SK-MEL-5 (cell line): ENCODE measurements at places on chromosomes 12 and 14. TPM values are rescaled to one million over a fixed set of nuclear protein-coding genes. Genes with fewer than 3 reads are reported as not detected.

IL22 gene
- not detected in 2 replicates for total RNA-seq

PTHLH gene
- 0.16 and 0.37 TPM in 2 replicates for total RNA-seq

DNA sequence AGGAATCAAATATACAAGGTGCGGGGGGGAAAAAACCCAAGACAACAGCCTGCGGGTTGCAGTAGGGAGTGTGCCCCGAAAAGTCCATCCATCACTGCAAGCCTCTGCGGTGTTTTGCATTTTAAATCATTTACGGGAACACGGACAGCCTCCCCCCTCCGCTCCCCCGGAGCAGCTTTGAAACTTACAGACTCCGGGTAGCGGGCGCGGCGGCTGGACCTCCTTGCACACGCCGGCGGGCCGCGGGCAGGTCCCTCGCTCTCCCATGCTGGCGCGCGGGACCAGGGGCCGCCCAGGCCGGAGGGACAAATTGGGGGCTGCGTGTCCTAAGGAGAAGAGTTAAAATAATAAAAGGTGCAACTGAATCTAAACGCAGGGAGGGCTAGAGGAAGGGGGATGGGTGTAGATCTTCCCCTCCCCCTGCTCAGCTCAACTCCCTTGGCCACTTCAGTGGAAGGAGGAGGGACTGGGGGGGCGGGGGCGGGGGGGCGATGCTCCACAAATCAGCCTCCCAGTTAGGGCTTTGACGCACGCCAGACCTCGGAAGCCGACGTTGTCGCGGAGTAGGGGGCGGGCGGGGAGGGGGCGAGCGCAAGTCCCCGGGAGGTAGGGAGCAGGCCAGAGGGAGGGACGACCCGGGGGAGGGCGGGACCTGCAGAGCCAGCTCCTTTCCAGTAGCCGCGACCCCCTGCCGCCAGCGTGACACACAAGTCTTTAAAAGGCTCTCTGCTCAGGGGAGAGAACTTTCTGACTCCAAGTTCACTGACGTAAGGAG, at the start of gene KCNJ8:
KCNJ8 (minus strand) TSS at position 349 of the 775 bp plus-strand sequence. CDS start 1,090 bp downstream, outside the sequence.
- no peak for DNase-seq

GRCh38 chr12:113838896-113839295, 127.2 kb downstream of the RBM19 start:
- DNase-seq: no peak

DNA sequence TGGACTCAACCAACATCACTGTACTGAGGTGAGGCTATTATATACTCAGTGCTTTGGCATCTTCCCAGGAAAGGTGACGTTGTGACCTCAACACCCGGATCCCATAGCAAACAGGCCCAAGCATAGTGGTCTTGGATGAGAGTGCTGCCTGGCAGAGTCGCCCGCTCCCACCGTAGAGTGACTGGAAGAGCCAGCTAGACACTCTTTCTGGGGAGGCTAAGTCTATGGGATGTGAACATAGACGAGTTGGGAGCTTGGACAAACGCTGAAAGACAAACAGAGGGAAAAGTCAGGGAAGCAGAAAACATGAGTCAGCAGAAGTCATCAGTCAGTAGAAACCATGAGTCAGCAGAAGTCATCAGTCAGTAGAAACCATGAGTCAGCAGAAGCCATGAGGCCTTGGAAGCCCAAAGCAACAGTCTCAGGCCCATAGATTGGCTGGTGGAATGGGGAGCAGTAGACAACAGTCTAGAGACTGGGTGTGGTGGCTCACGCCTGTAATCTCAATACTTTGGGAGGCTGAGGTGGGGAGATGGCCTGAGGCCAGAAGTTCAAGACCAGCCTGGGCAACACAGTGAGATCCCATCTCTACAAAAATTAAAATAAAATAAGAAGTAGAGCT, 66.4 kb upstream of the MAP1LC3B2 start:
- peak; percentile 31 for DNase-seq

DNA sequence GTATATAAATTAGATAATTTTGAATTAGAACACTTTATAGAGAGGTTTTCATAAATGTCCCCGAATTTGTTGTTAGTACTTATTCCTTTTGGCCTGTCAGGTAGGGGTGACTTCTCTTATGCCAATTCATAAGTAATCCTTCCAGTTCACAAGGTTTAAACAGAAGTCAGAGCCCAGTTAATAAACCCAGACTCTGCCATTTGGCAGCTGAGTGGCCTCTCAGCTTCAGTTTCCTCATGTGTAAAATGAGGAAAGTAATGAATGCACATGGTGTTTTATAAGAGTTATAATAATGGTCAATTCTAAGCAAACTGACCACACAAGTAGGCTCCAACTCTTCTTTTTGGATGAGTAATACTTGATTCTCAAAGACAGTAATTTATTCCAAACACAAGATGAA, 10.3 kb downstream of the MTERF2 start:
- DNase-seq: no peak

- DNase-seq: peak; percentile 94
These were observed 132.6 kb upstream of the PLEKHG7 start for GRCh38 chr12:92570056-92570753.

DNA sequence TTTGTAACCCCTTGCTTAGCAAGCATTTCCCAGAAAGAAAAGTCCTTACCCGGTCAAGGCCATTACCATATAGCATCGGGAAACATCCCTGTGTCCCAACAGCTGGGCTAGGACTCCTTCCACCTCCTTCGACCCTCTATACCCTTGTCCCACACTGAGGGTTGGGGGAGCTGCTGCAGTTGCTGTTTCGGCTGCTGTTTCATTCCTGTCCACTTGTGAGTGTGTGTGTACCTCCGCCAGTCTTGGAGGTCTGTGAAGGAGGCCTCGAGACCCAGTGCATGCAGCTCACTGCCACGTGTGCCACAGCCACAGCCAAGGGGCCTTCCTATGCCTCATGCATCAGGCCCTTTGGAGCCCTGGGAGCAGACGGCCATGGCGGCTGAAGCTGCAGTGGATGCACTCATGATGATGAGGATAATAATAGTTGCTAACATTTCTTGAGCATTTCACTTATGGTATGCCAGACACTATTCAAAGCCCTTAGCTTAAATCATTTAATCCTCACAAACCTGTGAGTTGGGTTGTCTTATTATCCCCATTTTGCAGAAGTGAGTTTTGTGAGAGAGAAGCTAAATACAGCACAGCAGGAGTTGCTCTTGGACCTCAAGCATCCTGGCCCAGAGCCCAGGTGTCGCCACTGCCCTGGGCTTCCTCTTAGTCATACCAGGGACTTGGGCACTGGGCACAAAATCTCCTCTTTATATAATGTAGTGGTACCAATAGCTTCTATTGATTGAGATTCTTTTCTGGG, 156.5 kb downstream of the PRKCH start:
- DNase-seq: no peak

- no peak for DNase-seq
These were observed 103.9 kb downstream of the TGFB3 start for GRCh38 chr14:75877884-75878283.

DNA sequence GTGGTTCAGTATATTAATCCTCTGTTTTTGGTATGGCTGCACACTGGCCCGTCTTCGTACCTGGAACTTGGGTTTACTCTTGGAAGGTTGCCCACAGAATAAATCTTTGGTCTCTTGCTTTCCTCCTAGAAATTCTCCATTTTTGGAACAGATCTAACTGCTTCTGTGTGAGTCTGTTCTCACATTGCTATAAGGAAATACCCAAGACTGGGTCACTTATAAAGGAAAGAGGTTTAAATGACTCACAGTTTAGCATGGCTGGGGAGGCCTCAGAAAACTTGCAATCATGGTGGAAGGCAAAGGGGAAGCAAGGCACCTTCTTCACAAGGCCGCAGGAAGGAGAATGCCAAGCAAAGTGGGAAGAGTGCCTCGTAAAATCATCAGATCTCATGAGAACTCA, 407.8 kb upstream of the PDE3A start:
- DNase-seq: no peak
